Stimulated activated CD8-positive, alpha-beta memory T cell treated with anti-CD3 and anti-CD28 coated beads, Interleukin-4, amount 100 ng/mL, for 1 hour (primary cell): ENCODE measurements at places on chromosomes 5 and 9.

DNA sequence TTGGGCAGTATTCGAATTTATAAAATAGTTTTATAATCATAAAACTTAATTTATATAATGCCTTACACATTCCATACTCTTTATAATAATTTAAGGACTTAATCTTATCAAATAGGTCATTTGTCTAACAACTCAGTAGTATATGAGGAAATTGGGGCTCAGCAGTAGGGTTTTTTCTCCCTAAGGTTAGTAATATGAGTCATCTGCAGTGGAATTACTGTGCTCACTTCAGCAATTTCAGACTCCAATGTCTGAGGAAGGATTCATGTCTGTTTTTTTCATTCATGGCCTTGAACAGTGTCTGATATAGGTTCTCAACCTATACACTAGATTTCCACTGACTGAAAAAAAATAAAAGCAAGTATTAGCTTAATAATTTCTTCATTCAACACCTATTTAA lies 7.4 kb downstream of the DMRTA1 start:
- DNase-seq: no peak

GRCh38 chr9:131738293-131739132 lies 1.4 kb downstream of the RAPGEF1 start:
- no peak for DNase-seq

GRCh38 chr5:178569485-178569884 lies 20.7 kb downstream of the COL23A1 start:
- no peak for DNase-seq

- DNase-seq: no peak
Observed at GRCh38 chr5:112440031-112440430, 21.0 kb upstream of the EPB41L4A start.

- no peak for DNase-seq
Observed at GRCh38 chr9:126624912-126625311, 11.2 kb downstream of the LMX1B start.

DNA sequence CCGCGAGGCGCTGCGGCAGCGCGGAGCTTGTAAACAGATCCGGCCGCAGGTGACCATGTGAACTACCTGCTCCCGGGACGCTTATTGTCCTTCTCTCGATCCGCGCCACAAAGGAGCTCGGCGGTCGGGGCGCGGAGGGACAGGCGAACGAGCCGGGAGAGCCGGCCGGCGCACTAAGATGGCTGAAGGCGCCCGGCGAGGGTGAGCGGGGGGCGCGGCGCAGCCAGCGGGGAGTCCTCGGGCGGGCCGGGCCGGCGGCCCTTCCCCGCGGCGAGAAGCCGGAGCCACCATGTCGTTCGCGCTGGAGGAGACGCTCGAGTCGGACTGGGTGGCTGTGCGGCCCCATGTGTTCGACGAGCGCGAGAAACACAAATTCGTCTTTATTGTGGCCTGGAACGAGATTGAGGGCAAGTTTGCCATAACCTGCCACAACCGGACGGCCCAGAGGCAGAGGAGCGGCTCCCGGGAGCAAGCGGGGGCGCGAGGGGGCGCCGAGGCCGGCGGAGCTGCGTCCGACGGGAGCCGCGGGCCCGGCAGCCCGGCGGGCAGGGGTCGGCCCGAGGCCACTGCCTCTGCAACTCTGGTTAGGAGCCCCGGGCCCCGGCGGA lies 535 bp downstream of the JMY start:
- no peak for DNase-seq

- DNase-seq: no peak
Observed at GRCh38 chr9:114125476-114126013, 26.5 kb upstream of the KIF12 start.

DNA sequence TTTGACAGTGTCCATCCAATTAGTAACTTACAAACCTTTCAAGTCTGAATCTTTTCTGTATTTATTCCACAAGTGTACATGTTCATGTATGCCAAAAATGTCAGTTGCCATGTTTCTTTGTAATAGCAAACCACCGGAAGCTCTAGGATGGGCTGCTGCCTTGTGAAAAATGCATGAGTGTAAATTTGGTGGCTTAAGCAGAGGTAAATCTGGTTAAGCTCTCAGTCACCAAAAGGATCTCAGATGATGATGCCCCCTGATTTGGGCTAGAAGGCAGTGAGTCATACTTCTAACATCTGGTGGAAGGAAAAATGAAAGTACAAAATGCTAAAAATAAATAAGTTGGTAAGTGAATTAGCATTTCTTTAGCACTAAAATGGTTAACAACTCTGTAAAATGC lies 567.5 kb downstream of the ELAVL2 start:
- no peak for DNase-seq

DNA sequence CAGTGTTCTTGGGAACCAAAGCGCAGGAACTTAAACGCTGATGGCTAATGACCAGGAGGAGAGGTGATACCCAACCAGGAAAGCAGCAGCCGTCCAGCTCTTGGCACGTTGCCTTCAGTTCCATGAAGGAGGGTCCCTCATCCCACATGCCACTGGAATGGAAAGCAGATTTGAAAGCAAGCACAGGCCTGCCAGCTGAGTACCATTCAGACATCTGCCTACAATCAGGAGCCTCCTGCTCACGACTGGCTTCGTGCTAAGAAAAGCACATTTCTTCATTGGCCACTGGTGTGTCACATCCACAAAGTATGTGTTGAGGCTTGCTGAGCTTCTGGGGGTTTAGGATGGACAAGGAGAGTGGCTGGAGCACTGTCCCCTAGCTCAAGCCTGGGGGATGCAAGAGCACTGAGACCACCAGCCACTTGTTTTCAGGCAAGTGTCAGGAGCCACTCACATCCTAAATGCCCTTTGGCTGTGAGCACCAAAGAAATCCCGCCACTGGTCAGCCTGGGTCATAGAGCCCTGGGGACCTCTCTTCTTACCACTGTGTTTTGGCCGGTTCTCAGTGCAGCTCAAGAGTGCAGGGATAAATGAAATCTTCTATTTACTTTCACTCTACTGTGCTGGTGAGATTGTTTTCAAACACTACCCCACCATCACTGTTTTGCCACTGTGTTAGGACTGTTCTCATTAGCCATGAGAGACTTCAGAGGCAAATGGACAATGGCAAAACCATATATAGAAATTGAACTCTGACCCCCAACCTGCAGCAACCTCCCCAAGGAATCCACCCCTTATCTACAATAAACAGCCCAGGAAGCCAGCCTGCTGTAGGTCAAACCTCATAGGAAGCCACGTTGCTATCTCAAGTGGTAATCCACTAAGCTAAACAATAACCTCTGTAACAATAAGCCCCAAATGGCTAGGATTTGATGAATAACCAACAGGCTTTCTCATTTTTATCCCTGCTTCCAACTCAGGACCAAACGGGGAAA lies 58.3 kb downstream of the MTX3 start:
- no peak for DNase-seq

GRCh38 chr5:133236976-133237375 lies 185.2 kb downstream of the HSPA4 start:
- no peak for DNase-seq

DNA sequence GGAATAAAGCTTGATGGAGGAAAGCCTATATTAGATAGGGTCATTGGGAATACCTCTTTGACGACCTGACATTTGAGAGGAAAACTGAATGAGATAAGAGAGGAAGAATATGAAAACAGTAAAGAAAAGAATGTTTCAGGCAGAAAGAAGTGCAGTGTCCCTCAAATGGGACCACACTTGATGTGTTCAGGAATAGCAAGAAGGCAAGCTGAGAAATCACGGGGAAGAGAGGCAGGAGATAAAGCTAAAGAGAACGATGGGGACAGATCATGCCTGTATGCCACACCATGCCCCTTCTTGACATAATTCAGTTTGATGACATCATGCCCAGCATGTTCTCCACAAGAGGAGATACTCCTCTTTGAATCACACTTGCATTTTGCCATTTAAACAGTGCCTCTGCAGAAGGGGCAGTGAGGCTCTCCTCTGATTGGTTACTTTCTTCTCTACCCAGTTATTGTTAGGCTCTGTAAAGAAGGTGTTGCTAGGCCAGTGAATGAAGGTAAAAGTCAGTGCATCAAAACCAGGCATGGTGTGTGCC lies 7.6 kb downstream of the AP3S1 start:
- no peak for DNase-seq

GRCh38 chr5:174571662-174572397 lies 152.6 kb upstream of the MSX2 start:
- DNase-seq: no peak

DNA sequence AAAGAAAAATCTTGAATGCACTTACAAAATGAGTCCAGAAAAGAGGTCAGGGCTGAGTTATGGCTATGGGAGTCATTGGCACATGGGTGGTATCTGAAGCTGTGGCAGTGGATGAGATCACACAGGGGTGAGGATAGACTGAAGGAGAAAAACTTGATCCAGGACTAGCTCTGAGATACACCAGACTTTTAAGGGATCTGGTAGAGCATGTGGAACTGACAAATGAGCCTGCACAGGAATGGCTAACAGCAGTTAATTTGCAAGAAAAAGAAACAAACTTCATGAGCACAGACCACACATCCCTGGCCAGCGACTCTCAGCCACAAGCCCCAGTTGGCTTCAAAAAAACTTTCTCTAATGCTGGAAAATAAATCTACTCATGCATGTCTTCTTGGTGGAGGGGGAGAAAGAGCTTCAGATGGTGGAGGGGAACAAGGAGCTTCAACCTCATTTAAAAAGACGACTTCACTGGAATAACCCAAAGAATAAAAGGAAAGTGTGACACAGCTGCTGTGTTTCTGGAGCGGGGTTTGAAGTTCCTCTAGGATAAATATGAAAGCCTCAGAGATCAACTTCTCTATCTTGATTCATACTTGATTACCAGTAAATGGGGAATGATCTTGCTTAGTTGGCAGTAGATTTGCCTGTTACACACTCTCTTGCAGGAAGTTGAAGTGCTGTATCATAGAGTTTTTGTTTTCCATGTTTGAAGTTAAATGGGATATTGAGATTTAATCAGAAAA lies 33.6 kb downstream of the TNFAIP8 start:
- DNase-seq: no peak

- DNase-seq: no peak
Observed at GRCh38 chr5:12675959-12676358, 771.7 kb upstream of the CTNND2 start.

DNA sequence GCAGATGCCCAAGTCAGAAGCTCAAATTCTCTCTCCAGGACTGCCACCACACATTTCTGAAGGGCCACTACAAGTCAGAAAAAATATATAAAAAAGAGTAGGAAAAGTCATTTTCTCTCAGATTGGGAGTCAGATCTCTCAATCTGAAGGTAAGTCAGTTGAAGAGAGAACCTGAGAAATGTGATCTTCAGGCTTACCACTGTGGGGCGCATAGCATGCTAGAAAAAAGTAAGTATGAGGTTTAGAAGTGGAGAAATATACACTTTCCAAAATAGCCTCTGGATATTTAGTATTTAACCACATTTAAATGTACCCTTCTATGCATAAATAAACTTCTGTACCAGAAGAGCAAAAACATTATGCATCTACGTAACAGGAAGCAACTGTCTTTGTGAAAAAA lies 800.7 kb upstream of the CTNND2 start:
- no peak for DNase-seq

DNA sequence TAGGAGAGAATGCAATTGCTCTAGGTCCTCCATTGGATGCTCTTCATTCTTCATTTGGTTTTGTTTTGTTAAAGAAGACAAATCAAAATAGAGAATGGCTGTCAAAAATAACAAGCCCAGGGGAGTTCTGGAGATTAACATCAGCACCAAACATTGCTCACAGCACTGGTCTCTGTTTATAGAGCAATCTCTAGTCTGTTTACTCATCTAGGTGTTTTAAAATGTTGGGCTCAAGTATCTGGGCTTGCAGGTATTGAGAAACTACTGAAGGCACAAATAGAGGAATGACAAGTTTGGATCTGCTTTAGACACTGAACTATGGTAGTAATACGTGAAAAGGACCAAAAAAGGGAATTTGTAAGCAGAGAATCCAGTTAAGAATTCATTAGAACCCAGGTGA lies 77.0 kb upstream of the TMC1 start:
- DNase-seq: no peak

DNA sequence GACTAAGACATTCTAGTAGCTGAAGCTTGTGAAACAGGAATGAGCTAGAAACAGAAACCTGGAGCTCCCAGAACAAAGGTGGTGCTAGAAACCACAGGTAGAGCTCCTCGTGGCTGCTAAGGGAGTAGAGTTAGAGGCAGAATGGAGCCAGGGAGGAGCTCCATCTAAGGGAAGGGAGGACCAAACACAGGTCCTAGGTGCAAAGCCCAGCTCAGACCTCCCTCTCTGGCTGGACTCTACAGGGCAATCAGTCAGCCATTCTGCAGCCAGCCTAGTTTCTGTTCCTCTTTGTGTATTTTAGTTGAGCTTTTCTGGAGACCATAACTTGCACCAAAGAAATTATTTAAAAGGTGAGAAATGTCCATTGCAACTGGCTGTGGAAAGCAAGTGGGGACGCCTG lies 70.4 kb downstream of the CRB2 start:
- DNase-seq: no peak

- DNase-seq: no peak
Observed at GRCh38 chr9:136012651-136013050, 51.5 kb upstream of the UBAC1 start.

DNA sequence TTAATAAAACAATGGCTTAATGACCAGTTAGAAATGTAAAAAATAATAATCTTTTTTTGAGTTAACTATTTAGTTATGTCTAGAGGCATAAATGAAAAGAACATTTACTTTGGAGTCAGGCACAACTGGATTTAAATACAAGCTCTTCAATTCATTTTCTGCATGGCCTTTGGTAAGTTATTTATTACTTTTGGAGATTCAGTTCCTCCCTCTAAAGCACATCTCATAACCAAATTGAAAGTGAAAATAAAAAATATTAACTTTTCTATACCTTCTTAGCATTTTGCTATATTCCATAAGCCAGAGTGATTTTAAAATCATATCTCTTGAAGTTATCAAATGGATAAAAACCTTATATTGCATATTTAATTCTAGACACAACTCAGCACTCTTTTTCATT lies 434.9 kb upstream of the SMARCA2 start:
- no peak for DNase-seq

DNA sequence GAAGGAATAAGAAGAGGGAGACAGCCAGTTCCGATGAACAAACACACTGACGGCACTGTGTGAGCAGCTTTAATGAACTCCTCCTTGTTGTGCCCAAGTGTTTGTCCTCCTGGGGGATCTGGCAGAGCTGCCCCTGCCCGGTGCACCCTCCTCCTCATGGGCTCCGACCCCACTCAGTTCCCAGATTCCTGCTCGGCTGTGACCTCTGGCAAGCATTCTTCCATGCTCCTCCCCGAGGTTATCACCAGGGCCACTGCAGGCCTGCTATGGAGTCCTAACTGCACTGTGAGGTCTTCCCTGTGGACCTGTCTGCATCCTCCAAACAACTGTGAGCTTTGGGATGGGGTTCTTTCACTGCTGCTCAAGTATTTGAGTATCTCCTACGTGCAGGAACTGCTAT lies 142.2 kb downstream of the DCP2 start:
- DNase-seq: no peak

GRCh38 chr9:121596515-121596914 lies 54.9 kb upstream of the DAB2IP start:
- no peak for DNase-seq

GRCh38 chr5:94746731-94747124 lies 128.3 kb downstream of the SLF1 start:
- DNase-seq: no peak

- DNase-seq: no peak
Observed at GRCh38 chr9:72826996-72827949, 125.6 kb downstream of the ALDH1A1 start.
